Adrenal gland (tissue), 19 donors: ENCODE measurements at places on chromosomes 11 and 22. TPM values are rescaled to one million over a fixed set of nuclear protein-coding genes. Genes with fewer than 3 reads are reported as not detected.

Gene APOL1
- 29.9 TPM for total RNA-seq

Gene SLCO2B1
- total RNA-seq, result 5.8 TPM

Gene CRYBB1
- total RNA-seq, result 0.72 TPM

Gene QSER1
- 27.2 TPM for total RNA-seq

Gene CKAP5
- total RNA-seq, result 86.8 TPM

Gene TPP1
- total RNA-seq, result 464 TPM

Gene TMEM191B
- total RNA-seq, result 12.9 TPM

Gene SLC5A1
- total RNA-seq, result not detected

Gene RFPL3
- total RNA-seq, result not detected

Gene TSPO
- total RNA-seq, result 165 TPM

Gene ART1
- total RNA-seq, result 0.50 TPM

Gene C22orf42
- total RNA-seq, result not detected

Gene MS4A15
- 0.25 TPM for total RNA-seq

Gene C11orf97
- total RNA-seq, result not detected

Gene PITPNM1
- 24.8 TPM for total RNA-seq

Gene LINC01488
- total RNA-seq, result not detected

Gene VSIG2
- total RNA-seq, result not detected

Gene BTBD18
- not detected for total RNA-seq

Gene OR6T1
- total RNA-seq, result not detected

Gene SOX10
- 2.1 TPM for total RNA-seq

Gene C11orf87
- not detected for total RNA-seq

Gene CYP2D6
- not detected for total RNA-seq

Gene TSPAN32
- total RNA-seq, result 0.60 TPM

Gene SERPIND1
- total RNA-seq, result not detected

Gene PHF21B
- total RNA-seq, result 1.2 TPM

Gene SYCE3
- not detected for total RNA-seq

Gene NTM
- total RNA-seq, result 5.4 TPM

Gene TCP11L1
- total RNA-seq, result 14.1 TPM

Gene CHRM1
- not detected for total RNA-seq

Gene SLC22A25
- not detected for total RNA-seq

Gene C11orf91
- total RNA-seq, result 0.22 TPM

Gene LRRC55
- not detected for total RNA-seq

Gene MMP8
- total RNA-seq, result 0.34 TPM
